HFFc6 (cell line): ENCODE measurements at places on chromosomes 2 and 18. TPM values are rescaled to one million over a fixed set of nuclear protein-coding genes. Genes with fewer than 3 reads are reported as not detected.

GRCh38 chr2:175151791-175152190 is 16.2 kb downstream of the ATF2 start:
- H3K36me3 ChIP-seq: peaks cover 23% of the 10 kb centered on the region
- H3K4me3 ChIP-seq: no peak overlapping the region
- no peak for DNase-seq
- no peaks in the 10 kb centered on the region for H3K27me3 ChIP-seq

DNA sequence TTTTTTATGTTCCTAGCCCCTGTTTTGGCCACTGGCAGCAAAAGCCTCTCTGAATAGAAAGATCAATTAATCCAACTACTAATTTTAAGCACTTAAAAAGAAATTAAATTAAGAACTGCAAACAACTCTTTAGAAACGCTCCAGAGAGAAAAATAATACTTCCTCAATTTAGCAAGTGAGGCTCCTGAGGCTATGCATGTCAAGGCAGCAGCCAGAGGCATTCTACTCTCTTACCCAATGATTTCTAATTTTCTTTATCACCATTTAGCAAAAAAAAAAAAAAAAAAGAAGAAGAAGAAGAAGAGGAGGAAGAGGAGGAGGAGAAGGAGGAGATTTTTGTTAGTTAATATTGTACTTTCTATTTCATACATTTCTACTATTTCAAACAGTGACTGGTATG is 68.5 kb downstream of the TMEM237 start:
- H3K36me3 ChIP-seq: no peaks in the 10 kb centered on the region
- H3K27me3 ChIP-seq: no peaks in the 10 kb centered on the region
- H3K4me3 ChIP-seq: no peak overlapping the region
- no peak overlapping the region for H3K27ac ChIP-seq
- peaks cover 7% of the 10 kb centered on the region for H3K4me1 ChIP-seq
- no peak for DNase-seq

GRCh38 chr2:73232403-73233153 is 461 bp downstream of the PRADC1 start:
- peaks cover 3% of the 10 kb centered on the region; the same call in 1 of the 2 replicates for H3K27me3 ChIP-seq
- no peak for DNase-seq
- H3K4me3 ChIP-seq: peak overlapping the region; percentile 100
- peaks cover 29% of the 10 kb centered on the region for H3K4me1 ChIP-seq
- H3K27ac ChIP-seq: peak overlapping the region; percentile 96

The CTAGE1 gene
- 0.18 to 0.22 TPM (median 0.21 TPM) in 3 replicates for total RNA-seq

GRCh38 chr2:22878121-22878520 is 506.9 kb upstream of the KLHL29 start:
- no peak overlapping the region for H3K27ac ChIP-seq
- H3K4me3 ChIP-seq: no peak overlapping the region
- no peak for DNase-seq
- H3K4me1 ChIP-seq: no peaks in the 10 kb centered on the region
- no peaks in the 10 kb centered on the region for H3K27me3 ChIP-seq

DNA sequence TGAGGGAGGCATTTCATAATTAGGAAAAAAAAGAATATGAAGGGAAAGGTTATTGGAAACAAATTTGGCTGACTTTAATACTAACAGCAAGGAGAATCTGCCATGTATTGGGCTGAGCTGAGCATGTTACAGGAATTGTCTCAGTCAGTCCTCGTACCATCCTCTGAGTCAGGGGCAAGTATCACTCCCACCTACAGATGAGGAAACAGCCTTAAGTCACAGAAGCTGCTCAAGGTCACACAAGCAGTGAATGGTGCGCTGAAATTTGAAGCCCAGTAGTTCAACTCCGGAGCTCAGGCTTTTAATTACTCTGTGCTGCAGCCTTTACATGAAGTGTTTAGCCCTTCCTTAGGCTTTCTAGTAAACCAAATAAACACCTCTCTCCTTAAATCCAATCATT is 17.3 kb downstream of the PROKR1 start:
- DNase-seq: no peak
- H3K27me3 ChIP-seq: peaks cover 19% of the 10 kb centered on the region
- H3K4me1 ChIP-seq: no peaks in the 10 kb centered on the region
- no peak overlapping the region for H3K27ac ChIP-seq
- H3K36me3 ChIP-seq: no peaks in the 10 kb centered on the region

The MROH2A gene
- total RNA-seq: not detected in 3 replicates

- H3K27ac ChIP-seq: peak overlapping the region; percentile 95
- H3K4me3 ChIP-seq: peak overlapping the region; percentile 67; the same call in 1 of the 2 replicates
- DNase-seq: peak; percentile 80
- H3K27me3 ChIP-seq: peaks cover 3% of the 10 kb centered on the region; the same call in 1 of the 2 replicates
- H3K36me3 ChIP-seq: 0 out of 2 replicates have a peak, but pooled peaks cover 3% of the 10 kb centered on the region
- H3K4me1 ChIP-seq: peaks cover 41% of the 10 kb centered on the region
Measured at GRCh38 chr2:29443627-29444026, 328.4 kb downstream of the CLIP4 start.
